ENCODE measurements at places on chromosomes 4 and X. TPM values are rescaled to one million over a fixed set of nuclear protein-coding genes. Genes with fewer than 3 reads are reported as not detected.

Gene VEGFD
- 0.72 TPM for total RNA-seq

Gene KLHL4
- 39.7 TPM for total RNA-seq

Gene MAGEH1
- total RNA-seq, result 65.2 TPM

Gene KLB
- total RNA-seq, result 1.4 TPM

Gene USP17L13
- not detected for total RNA-seq

Gene PROM1
- total RNA-seq, result 4.1 TPM

Gene WDFY3
- total RNA-seq, result 74.9 TPM

Gene AFM
- total RNA-seq, result not detected

Gene IL13RA1
- total RNA-seq, result 33.2 TPM

Gene MBNL3
- total RNA-seq, result 22.9 TPM

Gene ANXA10
- total RNA-seq, result not detected

Gene MANBA
- total RNA-seq, result 46.7 TPM

Gene HSFX3
- not detected for total RNA-seq

Gene CLNK
- total RNA-seq, result 2.4 TPM

Gene LDOC1
- 1.2 TPM for total RNA-seq

Gene ARHGAP36
- not detected for total RNA-seq

Gene ETDB
- total RNA-seq, result not detected

Gene SORBS2
- 354 TPM for total RNA-seq

Gene CNGA1
- 6.7 TPM for total RNA-seq

Gene PLAC8
- total RNA-seq, result 0.72 TPM

Gene NAAA
- total RNA-seq, result 52.7 TPM

Gene PABPC4L
- 17.6 TPM for total RNA-seq

Gene STARD8
- 2.4 TPM for total RNA-seq

Gene NAP1L2
- total RNA-seq, result 0.48 TPM

Gene TBC1D19
- 121 TPM for total RNA-seq

Gene ARSH
- not detected for total RNA-seq

Gene DCAF8L2
- total RNA-seq, result 0.24 TPM

Gene FHIP1A
- total RNA-seq, result 3.4 TPM

Measured in umbilical cord (tissue), 2 donors.